Right renal cortex interstitium (tissue), 3 donors: ENCODE measurements at places on chromosomes 16 and 17.

GRCh38 chr16:89704281-89704680 is 2.8 kb upstream of the SPATA2L start:
- no peak for DNase-seq

DNA sequence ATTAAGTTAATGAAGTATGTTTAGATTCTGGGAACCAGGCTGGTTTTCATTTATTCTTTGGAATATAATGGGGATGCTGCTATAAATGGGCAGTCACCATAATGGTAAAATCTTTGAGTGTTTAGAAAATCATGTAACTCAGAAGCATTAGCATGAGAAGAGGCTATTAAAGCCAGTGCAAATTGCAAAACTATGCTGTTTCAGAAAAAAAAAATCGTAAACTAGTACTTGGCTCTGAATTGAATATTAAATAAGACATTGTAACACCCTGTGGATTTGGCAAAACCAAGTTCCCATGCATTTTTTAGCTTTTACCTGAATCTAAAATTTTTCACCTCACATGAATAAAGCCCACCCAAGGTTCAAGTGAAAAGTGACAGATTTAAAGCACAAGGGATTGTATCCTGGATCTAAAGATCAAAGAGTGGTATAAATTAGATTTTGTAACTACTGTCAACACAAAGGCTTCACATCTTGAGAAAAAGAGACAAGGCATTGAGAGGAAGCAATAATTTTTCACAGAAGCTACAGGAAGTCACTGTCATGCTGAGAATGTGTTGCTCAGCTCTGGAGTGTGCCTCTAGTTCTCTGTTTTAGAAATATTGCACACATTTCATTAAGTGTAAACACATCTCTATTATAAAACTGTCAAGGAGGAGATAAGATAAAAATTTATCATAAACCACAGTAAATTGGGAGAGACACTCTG is 142.2 kb downstream of the ABCA8 start:
- no peak for DNase-seq

DNA sequence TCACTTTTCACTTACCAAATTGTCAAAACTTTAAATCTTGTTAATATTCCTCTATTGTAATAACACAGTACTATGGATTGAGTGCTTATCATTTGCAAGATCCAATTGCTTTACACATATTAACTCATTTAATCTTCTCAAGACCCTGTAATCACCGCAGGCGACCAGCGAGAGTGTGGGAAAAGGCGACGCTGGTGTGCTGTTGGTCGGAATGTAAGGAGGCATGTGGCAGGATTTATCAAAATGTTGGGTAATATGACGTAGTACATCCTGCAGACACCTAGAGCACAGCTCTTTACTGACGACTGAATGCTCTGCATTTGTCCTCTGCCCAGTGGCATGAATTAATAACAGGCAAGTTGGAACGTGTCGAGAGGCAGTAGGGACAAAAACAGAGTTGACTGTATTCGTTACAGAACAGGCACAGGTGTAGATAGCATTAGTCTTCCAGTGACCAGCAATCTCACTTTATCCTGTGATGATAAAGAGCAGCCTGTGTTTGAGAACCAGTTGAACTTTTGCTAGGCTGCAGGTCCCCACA is 80.3 kb downstream of the TNRC6C start:
- no peak for DNase-seq

DNA sequence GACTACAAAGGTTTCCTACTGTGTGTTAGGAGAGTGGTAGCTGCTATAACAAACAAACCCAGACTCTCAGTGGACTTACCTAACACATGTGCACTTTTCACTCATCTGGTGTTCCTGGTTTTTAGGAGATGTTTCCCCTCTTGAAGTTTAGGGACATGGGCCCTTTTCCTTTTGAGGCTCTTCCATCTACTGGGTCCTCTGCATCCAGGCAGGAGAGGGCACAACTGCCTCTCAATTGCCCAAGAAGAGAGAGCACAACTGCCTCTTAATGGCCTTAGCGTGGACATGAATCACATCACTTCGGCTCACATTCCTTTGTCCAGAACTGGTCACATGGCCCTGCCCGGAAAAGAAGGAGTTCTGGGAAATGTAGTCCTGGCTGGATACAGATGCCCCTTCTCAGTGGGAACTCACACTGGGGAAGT is 9.8 kb upstream of the TNRC6C start:
- no peak for DNase-seq

- no peak for DNase-seq
Measured at GRCh38 chr17:7580604-7581575, 1.5 kb downstream of the CD68 start.

- DNase-seq: no peak
Measured at GRCh38 chr16:64375391-64375980, 746.4 kb downstream of the CDH11 start.

DNA sequence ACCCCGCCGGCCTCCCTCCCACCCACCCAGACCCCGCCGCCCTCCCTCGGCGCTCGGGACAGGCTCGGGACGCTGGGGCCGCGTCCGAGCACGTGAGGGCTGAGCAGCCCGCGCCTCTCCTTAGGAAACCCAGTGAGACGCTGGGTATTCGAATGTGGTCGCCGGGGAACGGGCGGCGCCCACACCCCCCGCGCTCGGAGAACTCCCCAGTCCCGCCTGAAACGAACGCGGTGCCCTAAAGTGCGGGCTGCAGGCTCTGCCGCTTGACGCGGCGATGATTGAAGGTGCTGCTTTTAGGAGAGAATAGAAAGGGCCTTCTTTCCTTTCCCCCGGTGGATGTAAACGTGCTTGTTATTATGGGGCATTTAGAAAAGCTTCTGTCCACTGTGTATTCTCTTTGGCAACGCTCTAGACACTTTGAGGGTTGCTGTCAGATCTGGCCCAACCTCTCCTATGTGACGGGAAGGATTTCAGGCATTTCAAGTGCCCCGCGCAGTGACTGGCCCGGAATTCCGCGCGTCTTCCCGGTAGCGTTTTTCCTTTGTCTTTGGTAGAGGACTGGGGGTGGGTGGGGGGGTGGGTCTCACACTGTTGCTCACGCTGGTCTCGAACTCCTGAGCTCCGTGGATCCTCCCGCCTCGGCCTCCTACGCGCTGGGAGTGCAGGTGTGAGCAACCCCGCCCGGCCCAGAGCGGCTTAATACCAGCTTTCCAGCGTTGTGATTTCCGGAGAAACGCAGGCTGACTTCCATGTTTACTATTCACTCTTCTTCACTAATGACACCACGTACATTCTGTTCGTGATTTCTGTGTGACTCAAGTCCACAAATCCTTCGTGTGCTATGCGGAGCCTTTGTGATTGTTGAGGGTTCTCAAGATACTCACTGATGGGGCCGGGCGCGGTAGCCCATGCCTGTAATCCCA is 21.8 kb upstream of the FOXK2 start:
- DNase-seq: no peak

DNA sequence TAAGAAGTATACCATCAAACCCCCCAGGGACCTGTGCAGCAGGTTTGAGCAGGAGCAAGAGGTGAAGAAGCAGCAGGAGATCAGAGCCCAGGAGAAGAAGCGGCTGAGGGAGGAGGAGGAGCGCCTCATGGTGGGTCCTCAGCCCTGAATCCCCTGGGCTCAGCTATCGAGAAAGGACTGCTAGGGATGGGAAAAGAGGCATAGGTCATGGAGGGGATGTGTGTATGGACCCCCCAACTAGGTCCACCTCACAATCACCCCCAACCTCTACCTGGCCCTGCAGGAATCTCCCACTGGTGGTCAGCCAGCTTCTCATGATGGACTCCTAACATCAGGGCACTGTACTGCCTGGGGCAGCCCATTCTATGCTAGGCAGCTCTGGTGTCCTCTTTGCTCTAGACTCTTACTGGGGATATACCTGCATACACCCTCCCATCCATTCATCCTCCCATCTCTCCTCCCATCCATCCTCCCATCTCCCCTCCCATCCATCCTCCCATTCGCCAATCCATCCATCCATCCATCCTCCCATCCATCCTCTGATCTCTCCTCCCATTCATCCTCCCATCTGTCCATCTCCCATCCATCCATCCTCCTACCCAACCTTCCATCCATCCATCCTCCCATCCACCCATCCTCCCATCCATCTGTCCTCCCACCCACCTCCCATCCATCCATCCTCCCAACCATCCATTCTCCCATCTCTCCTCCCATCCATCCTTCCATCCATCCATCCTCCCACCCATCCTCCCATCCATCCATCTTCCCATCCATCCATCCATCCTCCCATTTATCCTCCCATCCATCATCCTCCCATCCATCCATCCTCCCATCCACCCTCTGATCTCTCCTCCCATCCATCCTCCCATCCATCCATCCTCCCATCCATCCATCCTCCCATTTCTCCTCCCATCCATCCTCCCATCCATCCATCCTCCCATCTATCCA is 10.6 kb downstream of the DRC7 start:
- DNase-seq: no peak

DNA sequence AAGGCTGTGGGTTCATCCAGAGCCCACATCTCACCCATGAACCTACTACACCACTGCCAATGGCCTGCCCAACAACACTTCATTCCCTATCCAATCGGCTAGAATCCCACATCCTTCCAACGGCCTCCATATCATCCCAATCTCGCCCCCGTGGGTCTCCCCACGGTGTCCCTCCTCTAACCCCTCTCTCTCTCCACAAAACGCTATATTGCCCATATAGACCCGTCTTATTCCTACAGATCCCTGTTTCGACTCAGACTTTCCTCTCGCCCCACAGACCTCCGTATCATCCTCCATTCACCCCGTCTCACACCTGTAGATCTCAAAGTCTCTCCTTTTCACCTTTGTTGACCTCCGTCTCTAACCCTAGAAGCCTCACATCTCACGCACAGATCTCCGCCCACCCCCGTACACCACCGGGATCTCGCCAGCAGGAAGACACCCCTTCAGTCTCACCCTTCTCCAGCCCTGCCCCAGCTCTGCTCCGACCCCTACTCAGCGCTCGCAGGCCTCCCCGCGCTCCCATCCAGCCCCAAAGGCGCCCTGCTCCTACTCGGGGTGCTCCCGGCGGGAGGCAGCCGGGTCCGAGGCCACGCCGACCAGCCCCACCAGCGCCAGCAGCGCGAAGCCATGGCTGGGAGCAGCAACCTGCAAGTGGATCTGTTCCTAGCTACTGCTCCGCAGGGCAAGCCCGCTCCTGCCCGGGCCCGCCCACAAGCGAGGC is at the start of gene FDXR:
TSS of gene FDXR (minus strand) at position 682 of the 724 bp plus-strand sequence. CDS start at position 632, 50 bp downstream.
- no peak for DNase-seq

- no peak for DNase-seq
Measured at GRCh38 chr17:77441130-77441920, 300.6 kb downstream of the SEC14L1 start.

GRCh38 chr17:78679495-78680395 is 102.3 kb downstream of the CYTH1 start:
- no peak for DNase-seq

DNA sequence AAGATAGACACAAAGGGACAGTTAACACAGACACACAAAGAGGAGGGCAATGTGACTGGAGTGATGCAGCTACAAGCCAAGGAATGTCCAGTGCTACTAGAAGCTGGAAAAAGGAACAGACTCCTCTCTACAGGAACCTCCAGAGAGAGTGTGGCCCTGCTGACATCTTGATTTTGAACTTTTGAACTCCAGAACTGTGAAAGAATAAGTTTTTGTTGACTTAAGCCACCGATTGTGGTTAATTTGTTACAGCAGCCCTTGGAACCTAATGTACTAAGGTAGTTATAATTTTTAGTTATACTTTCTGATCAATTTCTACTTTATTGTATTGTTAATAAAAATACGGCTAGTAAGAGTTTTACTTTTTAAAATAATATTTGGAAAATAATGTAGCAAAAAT is 129.1 kb downstream of the MYO1D start:
- no peak for DNase-seq

GRCh38 chr17:49583889-49584288 is 8.2 kb downstream of the NXPH3 start:
- no peak for DNase-seq

- DNase-seq: no peak
Measured at GRCh38 chr17:35808240-35808961, 883 bp upstream of the TAF15 start.

- DNase-seq: no peak
Measured at GRCh38 chr17:44049294-44050060, 17.0 kb downstream of the LSM12 start.

- no peak for DNase-seq
Measured at GRCh38 chr16:71246309-71246708, 15.8 kb upstream of the HYDIN start.

DNA sequence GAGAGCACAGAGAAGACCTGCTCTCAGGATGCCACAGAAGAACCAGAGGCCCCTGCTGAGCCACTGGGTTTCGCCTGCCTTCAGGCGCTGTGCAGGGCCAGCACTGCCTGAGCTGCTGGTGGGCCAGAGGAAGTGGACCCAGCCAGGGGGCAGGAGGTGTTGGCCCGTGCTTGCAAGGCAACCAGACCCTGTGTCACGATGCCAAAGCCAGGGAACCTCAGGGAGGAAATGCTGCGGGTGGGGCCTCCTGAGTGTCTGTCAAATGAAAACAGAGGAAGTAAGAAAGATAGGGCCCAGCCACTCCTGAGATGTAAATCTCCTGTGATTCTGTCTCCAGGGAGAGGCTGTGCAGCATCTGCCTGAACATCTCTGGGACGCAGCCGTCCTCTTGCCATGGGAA is 58.1 kb upstream of the ADORA2B start:
- DNase-seq: no peak

DNA sequence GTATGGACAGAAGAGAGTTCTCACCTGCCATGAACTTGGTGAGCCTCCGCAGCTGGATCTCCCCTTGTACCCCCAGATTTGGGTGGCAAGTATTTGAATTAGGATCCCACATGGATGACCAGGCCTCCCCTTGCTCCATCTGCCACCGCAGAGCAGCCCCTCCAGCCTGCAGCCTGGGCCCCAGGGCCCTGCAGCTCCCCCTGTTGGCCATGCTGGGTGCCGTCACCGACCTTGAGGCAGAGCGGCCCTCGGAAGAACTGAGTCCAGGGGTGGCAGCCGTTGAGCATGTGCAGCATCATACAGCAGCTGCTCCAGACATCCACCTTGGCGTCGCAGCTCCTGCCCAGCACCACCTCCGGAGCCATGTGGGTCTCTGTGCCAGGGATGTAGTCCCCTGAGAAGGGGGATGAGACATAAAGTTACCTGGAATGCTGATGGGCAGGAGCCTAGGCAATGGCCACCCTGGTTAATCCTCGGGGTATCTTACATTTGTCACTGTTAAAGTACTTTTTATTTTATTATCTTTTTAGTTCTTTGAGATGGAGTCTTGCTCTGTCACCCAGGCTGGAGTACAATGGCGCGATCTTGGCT is 9.0 kb upstream of the SPATA32 start:
- no peak for DNase-seq

GRCh38 chr17:58630883-58631522 is 60.8 kb downstream of the TEX14 start:
- DNase-seq: no peak

DNA sequence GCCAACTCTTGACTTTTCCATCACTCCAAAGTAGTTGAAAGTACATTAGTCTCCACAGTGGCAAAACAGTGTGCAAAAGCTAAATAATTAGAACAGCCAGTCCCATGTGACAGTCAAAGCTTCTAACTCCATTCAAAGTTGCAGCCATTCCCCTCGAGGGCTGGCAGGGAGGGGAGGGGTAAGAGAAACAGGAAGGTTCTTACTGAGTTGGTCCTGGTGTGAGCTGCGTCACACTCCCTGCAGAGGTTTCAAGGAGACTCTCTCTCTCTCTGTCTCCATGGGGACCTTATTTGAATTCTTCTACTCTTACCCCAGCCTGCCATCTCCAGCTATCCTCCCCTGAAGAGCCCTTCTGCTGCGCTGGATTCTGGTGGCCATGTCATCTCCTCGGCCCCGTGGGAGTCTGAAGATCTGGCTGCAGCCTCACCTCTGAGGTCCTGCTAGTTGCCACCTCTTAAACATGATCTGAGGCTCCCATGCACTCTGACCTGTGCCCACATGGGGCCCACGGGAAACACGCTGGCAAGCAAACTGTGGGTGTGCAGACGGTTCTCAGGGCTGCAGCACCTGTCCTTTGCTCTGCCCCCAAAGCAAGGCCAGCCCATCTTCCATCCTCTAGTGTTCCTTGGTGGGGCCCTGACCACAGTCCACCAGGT is 23.3 kb upstream of the STH start:
- DNase-seq: no peak
